Stimulated activated CD8-positive, alpha-beta memory T cell treated with anti-CD3 and anti-CD28 coated beads, Interleukin-2, amount 100 ng/mL, for 48 hours (primary cell): ENCODE measurements at places on chromosomes 12 and 14.
A peak's percentile ranks its signal among the peaks of the same experiment; 100 is the strongest.

- no peak for DNase-seq
Measured at GRCh38 chr12:116337312-116337711, 59.8 kb upstream of the MED13L start.

GRCh38 chr12:8860165-8860961, 37.9 kb downstream of the A2ML1 start:
- DNase-seq: peak; percentile 6

DNA sequence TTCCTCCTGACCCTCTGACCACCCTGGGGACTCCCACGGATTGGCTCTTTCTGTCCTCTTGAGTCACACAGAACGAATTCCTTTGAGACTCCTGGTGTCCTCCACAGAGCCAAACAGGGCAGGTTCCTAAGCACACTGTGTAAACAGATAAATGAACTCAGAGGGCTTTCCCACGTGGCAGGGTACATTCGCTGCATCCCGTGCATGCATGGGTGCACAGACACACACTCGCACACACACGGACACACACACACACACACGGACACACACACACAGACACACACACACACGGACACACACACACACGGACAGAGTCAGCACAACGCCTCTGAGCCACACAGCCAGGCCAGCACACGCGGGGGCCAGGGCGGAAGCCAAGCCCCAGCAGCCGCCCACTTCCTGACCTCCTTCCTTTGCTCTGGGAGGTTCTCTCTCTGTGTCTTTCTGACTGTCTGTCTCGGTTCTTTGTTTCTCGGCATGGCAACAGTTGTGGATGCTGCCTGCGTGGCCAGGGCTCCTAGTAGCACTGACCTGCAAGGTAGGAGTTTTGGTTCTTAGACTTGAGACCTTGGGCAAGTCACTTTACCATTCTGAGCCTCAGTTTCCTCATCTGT, 706 bp downstream of the CRACR2A start:
- DNase-seq: peak; percentile 55

DNA sequence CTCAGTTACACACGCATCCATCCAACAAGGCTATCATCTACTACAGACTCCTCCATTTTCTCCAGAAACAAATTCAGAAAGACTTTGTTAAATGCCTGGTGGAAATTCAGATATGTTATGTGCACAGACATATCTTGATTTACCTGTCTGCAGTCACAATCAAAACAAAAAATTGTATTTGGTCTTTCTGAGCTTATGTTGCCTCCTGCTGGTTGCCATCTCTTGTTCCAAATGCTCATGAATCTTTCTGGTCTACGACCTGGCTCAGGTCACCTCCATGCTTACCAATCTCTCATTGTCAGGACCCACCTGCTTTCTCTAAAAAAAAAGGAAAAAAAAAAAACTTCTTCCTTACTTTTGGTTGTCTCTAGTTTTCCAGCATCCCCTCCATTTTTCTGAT, 169.2 kb upstream of the PLXNC1 start:
- no peak for DNase-seq

GRCh38 chr12:106281804-106282203, 20.7 kb upstream of the TCP11L2 start:
- no peak for DNase-seq

- DNase-seq: no peak
Measured at GRCh38 chr12:32105986-32106516, 596 bp upstream of the BICD1 start.
